ENCODE measurements at places on chromosomes 2 and 18. TPM values are rescaled to one million over a fixed set of nuclear protein-coding genes. Genes with fewer than 3 reads are reported as not detected.

The LYPD6 gene
- total RNA-seq = 0.96 TPM

The CCDC102B gene
- total RNA-seq = 1.2 TPM

- peak; percentile 70 for ATAC-seq
These were observed 14.7 kb downstream of the CFLAR start for GRCh38 chr2:201130524-201131186.

DNA sequence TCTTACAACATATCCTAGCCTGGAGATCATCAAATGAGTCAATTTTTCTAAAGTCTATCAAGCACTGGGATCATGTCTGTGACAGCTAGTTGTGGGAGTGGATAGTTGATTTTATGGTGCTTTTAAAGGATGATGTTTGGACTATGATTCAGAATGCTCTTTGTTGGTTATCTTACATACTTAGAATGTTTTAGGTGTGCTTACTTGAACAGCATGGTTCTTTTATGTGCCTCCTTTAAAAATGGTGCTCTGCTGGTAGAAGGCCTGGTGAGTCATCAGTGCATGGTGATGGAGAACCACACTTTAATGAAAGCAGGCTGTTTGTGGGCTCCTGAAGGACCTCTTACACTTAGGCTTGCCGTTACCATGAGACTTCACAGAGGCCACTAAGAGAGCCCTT, 682.7 kb upstream of the FANCL start:
- ATAC-seq = no peak

Data from esophagus mucosa (tissue), 1 donor.